ENCODE measurements at places on chromosomes 4 and X.

DNA sequence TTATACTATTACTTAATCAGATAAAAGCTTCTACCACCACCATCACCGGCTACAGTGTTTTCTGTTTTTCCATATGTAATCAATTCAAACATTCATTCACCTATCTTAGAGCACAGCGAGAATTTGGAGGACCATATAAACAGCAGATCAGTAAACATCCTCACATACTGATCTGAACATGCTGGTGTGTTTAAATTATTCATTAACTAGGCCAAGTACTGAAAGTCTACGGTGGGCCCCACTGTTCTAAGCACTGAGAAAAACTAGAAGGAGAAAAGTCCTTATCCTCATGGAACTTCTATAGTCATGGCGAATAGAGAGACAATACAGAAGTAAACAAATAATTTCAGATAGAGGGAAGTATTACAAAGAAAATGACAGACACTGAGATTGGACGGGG lies 176.6 kb downstream of the NR3C2 start:
- no peak for DNase-seq

GRCh38 chr4:54729256-54729655 lies 71.5 kb downstream of the KIT start:
- DNase-seq: no peak

DNA sequence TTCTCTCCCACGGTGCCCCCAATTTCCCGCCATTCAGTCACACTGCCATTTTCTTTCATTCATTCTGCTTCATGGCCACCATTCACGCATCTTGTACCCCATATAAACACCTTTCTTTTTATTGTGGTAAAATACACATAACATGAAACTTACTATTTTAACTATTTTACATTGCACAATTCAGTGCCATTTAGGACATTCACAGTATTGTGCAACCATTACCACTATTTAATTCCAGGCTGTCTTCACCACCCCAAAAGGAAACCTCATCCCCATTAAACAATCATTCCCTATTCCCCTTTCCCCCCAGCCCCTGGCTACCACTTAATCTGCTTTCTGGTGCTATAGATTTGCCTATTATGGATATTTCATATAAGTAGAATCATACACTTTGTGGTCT lies 15.9 kb downstream of the SPACA5 start:
- DNase-seq: no peak

- DNase-seq: no peak
Measured at GRCh38 chr4:101155945-101156344, 191.4 kb downstream of the PPP3CA start.

DNA sequence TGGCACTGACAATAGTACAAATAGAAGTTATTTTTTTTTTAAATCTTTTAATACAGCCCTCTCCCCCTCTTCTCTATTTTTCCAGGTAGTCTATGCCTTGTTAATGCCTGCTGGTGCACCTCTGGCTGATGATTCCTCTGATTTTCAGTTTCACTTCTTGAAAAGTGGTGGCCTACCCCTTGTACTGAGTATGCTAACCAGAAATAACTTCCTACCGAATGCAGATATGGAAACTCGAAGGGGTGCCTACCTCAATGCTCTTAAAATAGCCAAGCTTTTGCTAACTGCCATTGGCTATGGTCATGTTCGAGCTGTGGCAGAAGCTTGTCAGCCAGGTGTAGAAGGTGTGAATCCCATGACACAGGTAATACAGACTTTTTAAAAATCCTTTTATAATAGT lies 99.1 kb downstream of the USP9X start:
- no peak for DNase-seq

- DNase-seq: no peak
Measured at GRCh38 chr4:7890635-7891393, 48.8 kb downstream of the AFAP1 start.

- no peak for DNase-seq
Measured at GRCh38 chr4:78610546-78611214, 59.1 kb downstream of the ANXA3 start.

GRCh38 chr4:13626492-13627177 lies 890 bp downstream of the BOD1L1 start:
- DNase-seq: no peak

DNA sequence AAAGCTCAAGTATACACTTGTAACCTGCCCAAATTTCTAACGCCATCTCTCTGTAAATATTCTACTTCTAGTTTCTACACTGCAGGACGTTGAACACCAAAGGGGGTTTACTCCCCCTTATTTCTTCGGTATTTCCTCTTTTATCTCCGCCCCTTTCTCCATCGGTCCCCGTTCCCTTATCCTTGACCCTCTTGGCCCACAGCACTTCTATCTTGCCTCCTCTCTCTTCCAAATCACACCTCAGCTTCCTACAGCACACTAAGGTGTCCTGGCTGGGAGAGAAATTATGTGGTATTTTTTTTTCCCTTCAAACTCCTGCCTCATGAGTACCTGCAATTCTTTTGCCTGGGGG lies 715 bp downstream of the ZMAT1 start:
- no peak for DNase-seq

DNA sequence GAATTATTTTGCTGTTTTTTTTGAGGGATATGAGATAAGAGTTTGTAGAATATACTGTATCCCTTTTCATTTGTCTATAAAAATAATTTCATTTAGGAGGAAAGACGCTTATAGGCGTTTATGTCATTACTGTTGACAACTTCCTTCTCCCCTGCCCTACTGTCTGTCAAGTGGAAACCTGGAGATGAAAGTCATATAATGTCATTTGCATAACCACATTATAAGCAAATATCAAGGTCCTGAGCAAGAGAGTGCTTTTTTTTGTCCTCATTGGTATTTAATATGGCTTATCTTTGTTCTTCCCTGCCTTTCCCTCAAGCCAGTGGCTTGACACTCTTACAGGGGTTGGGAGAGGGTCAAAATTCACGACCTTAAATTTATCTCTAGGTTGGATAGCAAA lies 55.8 kb downstream of the LRP2BP start:
- DNase-seq: no peak

DNA sequence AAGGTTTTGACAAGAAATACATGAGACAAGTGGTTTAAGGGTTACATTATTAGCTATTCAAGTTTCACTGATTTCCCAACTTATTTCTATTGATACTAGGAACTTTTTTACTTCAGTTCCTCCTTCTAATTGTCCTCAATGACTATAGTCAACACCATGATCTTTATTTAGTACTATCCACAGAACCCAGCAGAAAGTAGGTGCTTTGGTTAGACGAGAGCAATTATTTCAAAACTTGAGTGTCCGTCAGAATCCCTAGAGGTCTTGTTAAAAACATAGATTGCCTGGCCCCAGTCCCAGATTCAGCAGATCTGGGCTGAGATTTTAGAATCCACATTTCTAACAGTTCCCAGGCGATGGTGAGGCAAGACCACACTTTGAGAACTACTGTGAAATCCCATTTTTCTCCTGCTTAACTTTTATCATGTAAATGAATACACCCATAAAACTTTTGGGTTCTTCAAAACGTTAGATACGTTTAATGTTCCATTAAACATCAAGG lies 17.9 kb downstream of the EXOC1 start:
- DNase-seq: no peak

DNA sequence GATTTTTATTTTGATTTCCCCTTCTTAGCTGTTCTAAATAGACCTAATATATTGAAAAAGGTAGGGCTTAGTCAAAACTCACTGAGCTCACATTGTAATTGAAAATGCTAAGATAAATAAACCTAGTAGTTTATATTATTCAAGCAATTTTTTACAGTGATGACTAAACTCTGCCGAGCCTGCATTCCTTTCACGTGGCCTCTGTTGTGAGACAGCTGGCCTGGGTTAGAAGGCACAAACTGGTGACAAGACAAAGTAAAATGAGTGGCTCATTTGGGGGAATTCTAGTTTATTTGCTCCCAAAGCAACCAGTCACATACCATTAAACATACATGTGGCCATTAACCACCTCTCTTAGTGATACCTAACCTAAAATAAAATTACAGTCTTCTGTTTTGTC lies 169.4 kb upstream of the TEX13C start:
- no peak for DNase-seq

DNA sequence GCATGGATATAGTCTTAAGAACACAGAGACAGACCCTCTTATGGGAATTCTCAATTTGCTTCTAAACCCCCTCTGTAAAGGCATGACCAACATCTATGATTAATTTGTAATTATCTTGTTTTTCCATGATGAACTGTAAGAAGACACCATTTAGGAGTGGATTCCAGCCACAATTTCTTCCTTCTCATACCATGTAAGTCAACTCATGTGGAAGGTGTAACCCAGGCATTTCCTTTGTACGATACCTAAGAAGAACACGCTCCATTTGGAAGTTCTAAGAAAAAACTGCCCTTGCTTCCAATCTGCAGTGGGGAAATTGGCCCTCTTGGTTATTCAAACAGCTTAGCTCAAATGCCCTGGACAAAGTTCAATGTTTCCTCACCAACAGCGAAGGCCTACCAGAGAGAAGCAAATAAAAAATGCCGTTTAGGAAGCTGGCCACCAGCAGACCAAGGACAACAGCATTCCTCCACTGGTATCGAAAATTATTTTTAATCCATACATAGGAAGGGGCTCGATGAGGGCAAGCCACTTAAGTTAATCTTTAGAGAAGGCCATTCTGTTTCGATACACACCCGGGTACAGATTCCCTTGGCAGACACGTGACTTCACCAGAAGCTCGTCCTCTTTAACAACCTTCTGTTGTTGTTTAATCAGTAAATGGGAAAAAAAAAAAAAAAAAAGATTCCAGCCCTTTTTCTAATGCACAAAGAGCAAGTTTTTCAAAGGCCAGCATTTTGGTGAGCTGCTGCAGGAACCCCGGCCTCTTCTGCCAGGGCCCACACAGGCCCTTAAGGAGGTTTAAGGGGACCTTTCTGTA lies 2.6 kb downstream of the DHRSX start:
- DNase-seq: no peak

- no peak for DNase-seq
Measured at GRCh38 chr4:59643682-59644081, 1556.4 kb upstream of the ADGRL3 start.

- DNase-seq: no peak
Measured at GRCh38 chrX:110395877-110396276, 37.2 kb downstream of the RTL9 start.

- DNase-seq: no peak
Measured at GRCh38 chrX:44432641-44433040, 89.2 kb upstream of the EFHC2 start.

GRCh38 chr4:147194114-147194513 lies 248.4 kb upstream of the TTC29 start:
- no peak for DNase-seq

DNA sequence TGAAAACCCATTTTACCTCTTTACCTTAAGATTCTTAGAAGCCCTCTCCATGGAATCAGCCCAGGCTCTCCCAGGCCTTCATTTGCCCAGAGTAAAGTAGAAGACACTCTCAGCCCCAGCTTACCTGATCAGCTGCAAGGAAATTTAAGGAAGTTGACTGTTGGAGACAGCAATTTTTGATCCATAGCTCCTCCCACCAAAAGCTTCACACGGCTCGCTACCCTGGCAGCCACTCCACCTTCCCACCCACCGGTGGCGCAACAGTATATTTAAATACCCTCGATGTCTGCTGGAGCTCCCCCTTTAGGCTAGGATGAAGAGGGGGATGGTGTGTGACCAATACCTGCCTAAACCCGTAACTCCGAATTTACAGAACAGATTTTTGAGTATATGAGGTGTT lies 75.4 kb downstream of the MBNL3 start:
- no peak for DNase-seq

GRCh38 chrX:10199212-10199611 lies 42.4 kb downstream of the CLCN4 start:
- DNase-seq: no peak

- DNase-seq: no peak
Measured at GRCh38 chrX:47247206-47247998, 14.6 kb downstream of the USP11 start.

DNA sequence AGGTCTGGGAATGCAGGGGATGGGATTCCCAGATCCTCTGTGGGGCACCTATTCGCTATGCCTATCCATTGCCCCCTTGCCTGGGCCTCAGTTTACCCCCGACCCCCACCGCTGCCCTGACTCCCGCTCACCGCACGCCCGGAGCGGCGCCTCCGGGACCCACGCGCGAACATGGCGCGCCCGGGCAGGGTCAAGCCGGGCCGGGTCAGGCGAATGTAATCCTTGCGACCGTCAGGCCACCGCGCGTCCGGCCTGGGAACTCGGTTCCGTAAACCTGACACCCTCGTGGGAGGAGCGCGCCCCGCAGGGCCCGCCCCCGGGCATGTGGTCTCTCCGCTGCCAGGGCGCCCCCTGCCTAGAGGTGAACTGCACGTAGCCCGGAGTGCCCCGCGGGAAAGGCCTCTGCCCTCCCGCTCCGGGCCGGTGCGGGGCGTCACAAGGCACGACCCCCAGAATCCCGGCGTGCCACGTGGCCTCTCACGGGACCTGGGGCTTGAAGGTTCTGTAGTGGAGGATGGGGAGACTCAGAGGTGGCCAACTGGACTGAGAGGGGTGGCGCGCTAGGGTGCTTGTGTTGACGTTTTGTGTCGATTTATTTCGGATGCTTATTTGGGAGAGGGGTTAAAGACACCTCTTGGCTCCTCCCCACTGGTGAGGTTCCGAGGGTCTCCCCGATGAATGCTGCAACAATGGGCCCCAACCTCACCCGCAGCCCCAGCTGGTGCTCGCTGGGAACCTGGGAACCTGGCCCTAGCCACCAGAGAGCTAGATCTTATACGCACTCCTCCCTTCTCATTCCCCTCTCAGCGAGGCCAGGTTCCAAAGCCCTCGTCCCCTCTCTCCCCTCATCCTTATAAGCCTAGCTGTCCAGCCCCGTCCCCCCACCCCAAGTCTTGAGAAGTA lies at the start of gene PRICKLE3:
TSS of gene PRICKLE3 (minus strand) at position 249 of the 903 bp plus-strand sequence. CDS start at position 173, 76 bp downstream.
- peak; percentile 75 for DNase-seq

DNA sequence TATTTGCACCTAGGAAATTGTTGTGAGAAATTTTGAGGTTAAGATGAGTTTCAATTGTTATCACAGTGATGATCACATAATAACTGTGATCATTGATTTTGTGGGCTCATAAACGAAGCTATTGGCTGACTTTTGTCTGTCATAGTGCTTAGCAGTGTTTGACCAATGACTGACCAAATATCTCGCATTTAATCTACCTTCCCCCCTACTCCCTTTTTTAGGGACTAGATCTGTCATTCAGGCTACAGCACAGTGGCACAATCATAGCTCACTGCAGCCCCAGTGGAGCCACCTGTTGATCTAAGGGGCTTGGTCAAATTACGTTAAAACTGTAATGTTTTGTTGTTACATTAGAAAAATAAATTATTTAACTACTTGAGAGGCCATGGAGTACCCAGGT lies 1.5 kb downstream of the FUNDC2 start:
- DNase-seq: no peak

GRCh38 chr4:163688856-163689255 lies 194.4 kb downstream of the TMA16 start:
- no peak for DNase-seq

- DNase-seq: no peak
Measured at GRCh38 chr4:31125496-31125895, 405.3 kb downstream of the PCDH7 start.
